ENCODE measurements at places on chromosomes 3 and 15.

GRCh38 chr3:141073580-141073979 lies 22.4 kb downstream of the SPSB4 start:
- DNase-seq: no peak

DNA sequence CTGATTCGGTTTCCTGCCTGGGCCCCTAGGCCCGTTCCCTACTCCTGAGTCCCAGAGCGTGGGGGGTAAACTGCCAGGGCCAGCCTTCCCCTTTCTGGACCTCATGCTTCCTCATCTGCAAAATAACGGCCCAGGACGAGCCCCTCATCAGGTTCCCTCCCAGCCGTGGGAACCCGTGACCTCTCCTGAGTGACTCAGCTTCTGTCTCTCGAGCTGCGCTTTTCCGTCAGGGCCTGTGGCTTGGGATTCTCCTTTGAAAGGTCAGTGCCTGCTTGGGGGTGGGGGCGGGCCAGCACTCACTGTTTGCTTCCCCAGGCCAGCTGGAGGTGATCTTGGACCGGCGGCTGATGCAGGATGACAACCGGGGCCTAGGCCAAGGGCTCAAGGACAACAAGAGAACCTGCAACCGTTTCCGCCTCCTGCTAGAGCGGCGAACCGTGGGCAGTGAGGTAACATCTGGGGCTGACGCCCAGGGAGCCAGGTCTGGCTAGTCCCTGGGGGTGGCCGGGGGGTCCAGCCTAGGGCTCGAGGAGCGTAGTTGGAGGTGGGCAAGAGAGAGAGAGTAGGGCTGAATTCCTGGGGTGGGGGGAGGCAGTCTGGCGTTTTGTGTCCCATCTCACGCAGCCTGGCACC lies 12.8 kb downstream of the MAN2A2 start:
- DNase-seq: no peak

- DNase-seq: no peak
These were observed 276.7 kb downstream of the ROBO1 start for GRCh38 chr3:79491029-79491641.

DNA sequence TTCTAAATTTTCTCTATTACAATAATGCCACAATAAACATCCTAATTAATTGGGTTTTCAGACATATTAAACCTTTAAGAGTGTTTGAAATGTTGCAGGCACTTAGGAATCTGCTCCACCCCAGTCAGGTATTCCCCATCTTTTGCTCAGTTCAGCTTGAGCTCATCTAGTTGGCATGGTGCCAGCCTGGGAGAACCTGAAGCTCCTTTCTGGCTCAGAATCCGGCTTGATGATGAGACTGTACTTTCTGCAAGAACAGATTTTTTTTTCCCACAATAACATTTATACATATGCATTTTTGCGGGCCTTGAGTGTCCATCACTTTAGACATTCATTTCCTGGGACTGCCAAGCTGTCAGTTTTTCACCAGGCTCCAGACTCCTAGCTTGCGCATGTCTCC lies 7.7 kb upstream of the OXSR1 start:
- no peak for DNase-seq

GRCh38 chr3:111903067-111903511 lies 44.0 kb downstream of the PHLDB2 start:
- no peak for DNase-seq

DNA sequence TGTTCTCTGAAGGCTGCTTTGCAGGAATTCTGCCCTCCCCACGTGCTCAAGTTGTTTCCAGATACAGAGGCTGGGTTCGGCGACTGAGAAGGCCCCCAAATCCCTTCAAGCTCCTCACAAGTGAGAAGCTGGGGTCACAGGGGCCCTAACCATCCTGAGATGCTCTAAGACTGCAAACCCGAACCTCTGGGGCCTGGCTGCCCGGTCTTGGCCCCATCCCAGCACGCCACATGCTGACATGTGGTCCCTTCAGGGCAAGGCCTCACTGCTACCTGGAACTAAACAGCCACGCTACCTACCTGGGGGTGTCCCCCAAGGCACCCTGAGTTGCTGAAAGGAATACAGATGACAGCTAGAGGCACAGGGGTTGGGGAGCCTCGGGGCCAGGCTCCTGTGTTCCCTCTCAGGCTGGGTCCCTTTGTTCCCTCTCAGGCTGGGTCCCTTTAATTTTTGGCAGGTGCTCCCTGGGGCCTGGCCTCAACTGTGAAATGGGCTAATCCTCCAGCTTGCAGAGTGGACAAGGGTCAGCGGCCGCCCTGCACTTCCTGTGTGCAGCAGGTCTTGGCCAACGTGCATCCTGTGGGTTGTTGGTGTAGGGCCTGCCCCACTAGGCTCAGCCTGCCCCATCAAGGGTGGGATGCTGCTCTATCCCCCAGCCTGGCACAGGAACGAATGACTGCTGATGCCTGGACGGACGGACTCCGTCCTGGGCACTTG lies 32.5 kb downstream of the KLHL25 start:
- DNase-seq: no peak

DNA sequence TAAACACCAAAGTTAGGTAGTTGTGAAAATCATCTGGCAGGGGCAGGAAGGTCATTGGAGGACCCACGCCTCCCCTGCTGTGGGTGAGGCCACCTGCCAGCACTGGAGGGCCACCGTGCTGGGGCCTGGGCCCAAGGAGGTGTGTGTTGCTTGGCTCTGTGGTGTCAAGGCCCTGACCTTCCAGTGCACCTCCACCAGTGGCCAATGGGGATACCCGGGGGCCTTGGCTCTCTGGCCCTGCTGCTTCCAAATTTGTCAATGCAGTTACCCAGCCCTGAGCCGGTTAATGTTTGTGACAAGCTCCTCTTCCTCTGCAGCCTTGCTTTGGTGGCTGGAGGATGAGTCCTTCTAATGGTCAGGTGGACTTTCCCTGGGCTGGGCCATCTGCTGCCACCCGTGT lies 150.2 kb downstream of the KLF13 start:
- DNase-seq: no peak

DNA sequence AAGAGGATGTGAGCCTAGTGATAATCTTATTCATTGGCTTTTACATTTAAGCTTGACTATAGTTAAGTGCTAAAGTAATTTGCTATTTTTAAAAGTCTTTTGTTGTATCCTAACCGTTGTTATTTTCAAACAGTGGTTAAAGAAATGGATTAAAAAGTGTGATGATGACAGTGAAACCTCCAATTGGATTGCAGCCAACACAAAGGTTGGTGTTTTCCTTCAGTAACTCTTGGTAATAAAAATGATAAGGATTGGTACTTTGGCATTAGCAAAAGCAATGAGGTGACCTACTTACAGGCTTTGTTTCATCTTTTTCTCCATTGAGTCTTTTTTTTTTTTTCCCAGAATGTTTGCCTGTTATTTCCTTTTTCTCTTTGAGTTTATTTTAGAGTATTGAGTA lies 87.5 kb upstream of the GOLGA6B start:
- no peak for DNase-seq

GRCh38 chr3:24367664-24368264 lies 126.9 kb downstream of the THRB start:
- no peak for DNase-seq

DNA sequence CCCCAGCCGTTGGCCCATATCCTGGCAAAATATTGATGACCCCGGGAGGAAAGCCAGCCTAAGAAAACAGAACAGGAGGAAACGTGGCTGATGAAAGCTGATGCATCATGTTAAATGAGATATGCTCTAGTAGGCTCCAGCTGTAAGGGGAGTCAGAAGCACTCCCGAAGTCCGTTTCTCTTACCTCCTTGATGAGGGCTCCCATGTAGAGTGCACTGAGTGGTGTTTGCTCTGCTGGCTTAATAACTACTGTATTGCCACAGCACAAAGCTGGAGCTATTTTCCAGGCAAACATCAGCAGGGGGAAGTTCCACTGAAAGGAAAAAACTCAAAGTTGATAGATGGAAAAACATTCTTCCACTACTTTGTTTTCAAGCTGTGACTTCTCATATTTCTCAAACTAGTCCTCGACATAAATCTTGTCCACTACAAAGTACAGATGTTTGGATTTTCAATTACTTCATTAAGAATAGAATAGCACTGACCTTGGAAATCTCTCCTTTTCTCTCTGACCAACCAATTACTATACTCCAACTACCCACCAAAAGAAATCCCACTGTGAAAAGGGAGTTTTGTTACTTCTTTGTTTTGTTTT lies 72.7 kb downstream of the ALDH1A2 start:
- DNase-seq: no peak

- no peak for DNase-seq
These were observed 53.0 kb upstream of the MME start for GRCh38 chr3:155026999-155027591.

- no peak for DNase-seq
These were observed 483.6 kb downstream of the TAFA4 start for GRCh38 chr3:68448510-68449383.

- no peak for DNase-seq
These were observed 63.3 kb upstream of the C3orf80 start for GRCh38 chr3:160161921-160162320.

- no peak for DNase-seq
These were observed 72.5 kb downstream of the SPRED1 start for GRCh38 chr15:38324939-38325647.

DNA sequence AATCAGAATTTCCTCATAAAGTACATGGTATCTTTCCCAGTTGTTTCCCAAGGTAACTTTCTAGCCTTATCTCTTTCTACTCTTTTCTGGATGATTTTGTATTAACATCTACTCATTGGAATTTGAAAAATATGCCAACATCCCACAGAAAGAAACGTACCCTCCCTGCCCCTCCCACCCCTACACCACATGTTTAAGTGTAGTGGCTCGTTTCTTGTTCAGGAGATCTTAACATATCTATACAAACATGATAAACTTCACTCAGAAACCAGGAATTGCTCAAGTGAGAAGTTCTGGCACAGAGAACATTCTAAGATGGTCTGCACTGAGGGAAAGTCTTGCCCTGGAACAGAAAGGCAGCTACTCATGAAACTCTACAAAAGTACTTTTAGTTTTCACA lies 404.7 kb downstream of the SOX2 start:
- DNase-seq: no peak

- DNase-seq: no peak
These were observed 26.9 kb downstream of the CCR4 start for GRCh38 chr3:32978331-32978730.

DNA sequence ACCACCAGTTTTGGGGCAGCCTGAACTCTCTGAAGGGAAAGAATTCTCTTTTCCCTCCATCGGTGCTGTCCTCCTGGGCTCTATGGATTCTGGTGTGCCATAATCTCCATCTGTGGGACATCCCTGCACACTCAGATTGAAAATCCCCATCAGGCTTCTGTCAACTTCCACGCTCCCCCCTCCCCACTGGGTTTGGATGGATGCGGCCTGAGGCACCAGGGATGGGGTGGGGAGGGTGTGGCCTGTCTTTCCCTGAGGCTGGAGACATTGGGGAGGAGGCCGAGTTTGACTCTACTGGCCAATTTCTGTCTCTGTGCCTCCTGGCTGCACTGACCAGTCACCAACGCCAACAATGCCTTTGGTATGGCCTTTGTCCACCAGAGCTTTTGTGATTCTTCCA lies 16.3 kb upstream of the FBLN2 start:
- DNase-seq: no peak

DNA sequence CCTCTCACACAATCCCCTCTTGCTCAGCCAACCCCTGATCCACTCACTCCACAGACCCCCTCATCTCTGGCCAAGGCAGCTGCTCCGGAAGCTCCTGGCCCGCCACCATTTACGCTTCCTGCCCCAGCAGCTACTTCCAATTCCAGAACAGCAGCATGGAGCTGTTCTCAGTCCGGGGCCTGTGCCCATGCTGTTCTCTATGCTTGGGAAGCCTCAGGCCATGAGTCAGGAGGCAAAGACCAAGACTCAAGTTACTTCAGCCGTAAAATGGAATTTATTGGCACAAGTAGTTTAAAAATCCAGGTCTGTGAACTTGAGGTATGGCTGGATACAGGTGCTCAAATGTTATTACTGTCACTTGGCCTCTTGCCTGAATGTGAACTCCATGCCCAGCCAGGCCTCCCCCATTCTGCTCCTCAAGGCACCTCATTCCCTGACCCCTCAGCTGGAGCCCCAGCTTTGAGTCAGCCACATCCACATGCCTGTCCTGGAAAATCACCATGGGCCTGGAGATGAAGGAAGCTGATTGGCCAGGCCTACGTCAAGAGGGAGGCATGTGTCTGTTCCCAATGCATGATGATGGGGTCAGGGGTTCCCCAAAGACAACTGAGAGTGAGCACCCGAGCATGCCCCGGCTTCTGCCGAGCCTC lies 31.4 kb upstream of the CACNA2D2 start:
- DNase-seq: no peak

GRCh38 chr3:169687603-169688002 lies 24.1 kb upstream of the MECOM start:
- no peak for DNase-seq

DNA sequence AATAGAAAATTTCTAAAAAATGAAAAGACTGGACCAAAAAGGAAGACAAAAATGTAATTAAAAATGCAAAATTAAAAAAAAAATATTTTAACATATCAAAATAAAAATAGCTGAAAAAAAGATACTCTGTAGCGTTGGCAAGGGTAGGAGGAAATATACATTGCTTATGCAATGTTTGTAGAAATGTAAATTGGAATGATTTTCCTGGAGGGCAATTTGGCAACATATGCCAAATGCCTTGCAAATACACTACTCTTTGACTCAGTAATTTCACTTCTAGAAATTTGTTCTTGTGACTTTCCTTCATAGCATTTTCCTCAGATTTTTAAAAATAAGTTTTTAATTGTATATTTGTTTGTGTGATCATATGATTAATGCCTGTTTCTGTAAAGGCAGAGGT lies 296.6 kb downstream of the ZNF621 start:
- DNase-seq: no peak

- no peak for DNase-seq
These were observed 8.9 kb upstream of the AADACL2 start for GRCh38 chr3:151724576-151725562.

DNA sequence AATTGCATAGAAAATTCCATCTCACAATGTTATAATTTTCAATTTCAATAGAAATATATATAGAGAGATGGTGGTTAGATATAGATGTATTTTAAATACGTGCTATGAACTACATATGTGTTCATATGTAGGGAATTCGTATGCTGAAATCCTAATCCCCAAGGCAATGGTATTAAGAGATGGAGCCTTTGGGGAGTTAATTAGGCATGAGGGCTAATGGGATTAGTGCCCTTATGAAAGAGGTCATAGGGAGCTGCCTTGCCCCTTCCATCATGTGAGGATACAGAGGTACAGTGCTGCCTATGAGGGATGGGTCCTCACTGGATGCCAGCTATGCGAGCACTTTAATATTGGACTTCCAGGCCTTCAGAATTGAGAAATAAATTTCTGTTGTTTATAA lies 79.6 kb upstream of the CCDC54 start:
- no peak for DNase-seq

GRCh38 chr3:69370901-69371301 lies 15.0 kb downstream of the FRMD4B start:
- DNase-seq: no peak

DNA sequence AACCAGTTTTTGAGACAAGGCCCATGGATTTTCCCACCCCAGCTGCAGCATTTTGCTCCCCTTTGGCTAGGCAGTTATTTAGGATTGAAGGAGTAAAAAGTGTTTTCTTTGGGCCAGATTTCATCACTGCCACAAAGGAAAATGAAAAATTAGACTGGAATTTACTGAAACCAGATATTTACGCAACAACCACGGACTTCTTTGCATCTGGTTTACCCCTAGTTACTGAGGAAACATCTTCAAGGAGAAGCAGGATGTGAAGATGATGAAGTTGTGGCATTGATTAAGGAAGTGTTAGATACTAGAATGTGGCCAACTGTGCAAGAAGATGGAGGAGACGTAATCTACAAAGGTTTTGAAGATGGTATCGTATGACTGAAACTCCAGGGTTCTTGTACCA lies 165.2 kb upstream of the MYRIP start:
- DNase-seq: no peak

Measured in DMS79 (cell line).